ENCODE measurements at places on chromosomes 13 and 19.

GRCh38 chr13:79171141-79172061, 234.7 kb downstream of the RBM26 start:
- DNase-seq = no peak

GRCh38 chr19:35232912-35233311, 4.4 kb upstream of the FAM187B start:
- no peak for DNase-seq

GRCh38 chr13:30719525-30719914, 15.8 kb upstream of the ALOX5AP start:
- DNase-seq = no peak

DNA sequence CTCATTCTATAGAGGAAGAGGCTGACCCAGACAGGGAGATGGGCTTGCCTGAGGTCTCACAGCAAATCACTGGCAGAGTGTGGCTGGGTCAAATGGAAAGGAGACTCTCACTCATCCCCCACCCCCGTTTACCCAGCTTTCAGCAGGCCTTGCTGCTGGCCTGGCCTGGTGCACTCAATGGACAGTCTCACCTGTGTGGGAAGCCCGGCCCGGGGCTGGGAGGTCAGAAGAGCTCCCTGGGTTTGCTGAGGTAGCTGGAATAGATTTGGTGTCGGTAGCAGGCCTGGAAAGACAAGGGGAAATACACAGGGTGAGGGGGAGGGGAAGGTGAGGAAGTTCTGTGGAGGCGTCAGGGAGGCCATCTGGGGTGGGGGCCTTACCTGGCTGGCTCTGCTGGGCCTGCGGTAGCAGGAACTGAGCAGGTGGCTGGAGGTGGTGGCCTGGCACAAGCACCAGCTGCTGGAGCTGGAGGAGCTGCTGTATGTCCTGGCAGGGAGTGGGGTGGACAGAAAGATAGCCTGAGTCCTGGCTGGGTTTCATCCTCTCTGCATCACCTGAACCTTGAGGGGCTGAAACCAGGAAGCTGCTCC, 23.5 kb downstream of the ZNF574 start:
- no peak for DNase-seq
